ENCODE measurements at places on chromosomes 13 and 19.

DNA sequence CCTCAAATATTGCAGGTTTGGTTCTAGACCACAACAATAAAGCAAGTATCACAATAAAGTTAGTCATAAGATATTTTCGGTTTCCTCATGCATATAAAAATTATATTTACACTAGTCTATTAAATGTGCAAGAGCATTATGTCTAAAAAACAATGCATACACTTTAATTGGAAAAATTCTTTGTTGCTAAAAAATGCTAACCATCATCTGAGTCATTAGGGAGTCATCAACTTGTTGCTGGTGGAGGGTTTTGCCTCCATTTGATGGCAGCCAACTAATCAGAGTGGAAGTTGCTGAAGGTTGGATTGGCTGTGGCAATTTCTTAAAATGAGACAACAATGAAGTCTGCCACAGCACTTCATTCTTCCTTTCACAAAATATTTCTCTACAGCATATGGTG is 422.3 kb upstream of the GPC6 start:
- DNase-seq = no peak

DNA sequence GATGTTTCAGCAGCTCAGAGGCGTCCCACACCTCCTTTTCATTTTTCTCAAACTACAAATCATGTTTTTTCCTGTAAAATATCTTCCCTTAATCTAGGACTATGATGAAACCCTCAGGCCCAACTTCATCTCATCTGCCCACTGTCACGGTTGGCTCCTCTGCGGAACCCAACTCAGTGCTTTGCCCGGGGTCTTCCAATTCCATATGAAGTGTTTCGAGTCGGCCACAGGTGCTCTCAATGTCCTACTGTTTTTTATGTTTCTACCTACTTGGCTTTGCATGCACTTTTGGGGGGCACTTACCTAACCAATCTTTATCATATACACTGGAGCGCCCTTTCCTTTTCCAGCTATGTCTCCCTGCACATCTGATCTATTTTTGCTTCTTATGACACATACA is 28.1 kb downstream of the COL4A1 start:
- no peak for DNase-seq

DNA sequence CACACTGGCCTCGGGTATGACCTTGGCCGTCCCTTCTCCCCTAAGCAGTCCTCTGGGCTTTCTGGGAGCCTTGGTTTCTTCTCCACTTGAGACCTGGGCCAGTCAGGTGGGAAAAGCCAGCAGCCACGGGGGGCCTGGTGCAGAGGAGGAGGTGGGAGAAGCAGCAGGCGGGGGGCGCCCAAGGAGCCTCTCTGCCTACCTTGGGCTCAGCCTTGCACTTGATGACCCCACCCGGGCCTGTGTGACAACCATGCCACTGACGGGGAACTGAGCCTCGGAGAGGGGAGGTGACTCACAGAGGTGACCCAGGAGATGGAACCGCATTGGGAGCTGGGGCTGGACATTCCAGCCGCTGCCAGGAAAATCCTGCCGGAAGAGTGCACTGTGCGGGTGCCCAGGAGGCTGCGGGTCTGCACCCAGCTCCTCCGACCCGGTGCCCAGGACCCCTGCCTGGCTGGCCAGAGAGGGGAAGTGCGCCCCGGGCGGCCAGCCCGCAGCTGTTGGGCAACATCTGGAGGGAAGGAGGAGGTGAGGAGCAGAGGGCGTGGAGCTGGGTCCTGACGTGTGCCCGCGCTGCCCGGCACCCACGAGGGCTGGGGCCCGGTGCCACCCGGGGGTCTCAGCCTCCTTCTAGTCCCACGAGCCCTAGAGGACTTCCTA is 23.4 kb upstream of the SLC7A10 start:
- no peak for DNase-seq

GRCh38 chr19:570937-571565 is 1.3 kb upstream of the BSG start:
- no peak for DNase-seq

- DNase-seq = no peak
These were observed 21.4 kb downstream of the UHRF1 start for GRCh38 chr19:4930664-4931063.

DNA sequence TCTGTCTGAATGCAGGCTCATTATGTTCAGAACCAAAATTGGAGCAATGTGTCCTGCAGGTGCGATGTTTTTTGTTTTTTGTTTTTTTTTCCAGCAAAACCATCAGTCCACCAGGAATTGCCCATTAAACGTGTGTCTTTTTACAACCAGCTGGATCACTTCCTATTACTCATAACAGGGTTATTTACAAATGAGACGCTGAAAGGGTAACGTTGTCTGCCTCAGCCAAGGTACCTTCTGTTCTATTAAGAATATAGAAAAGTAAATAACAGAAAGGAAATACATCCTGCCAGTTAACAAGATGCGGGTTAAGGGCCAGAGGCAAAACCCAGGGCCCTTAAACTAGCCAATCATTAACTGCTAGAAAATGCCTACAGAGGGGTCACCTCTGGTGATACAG is 590.4 kb downstream of the TBC1D4 start:
- no peak for DNase-seq

DNA sequence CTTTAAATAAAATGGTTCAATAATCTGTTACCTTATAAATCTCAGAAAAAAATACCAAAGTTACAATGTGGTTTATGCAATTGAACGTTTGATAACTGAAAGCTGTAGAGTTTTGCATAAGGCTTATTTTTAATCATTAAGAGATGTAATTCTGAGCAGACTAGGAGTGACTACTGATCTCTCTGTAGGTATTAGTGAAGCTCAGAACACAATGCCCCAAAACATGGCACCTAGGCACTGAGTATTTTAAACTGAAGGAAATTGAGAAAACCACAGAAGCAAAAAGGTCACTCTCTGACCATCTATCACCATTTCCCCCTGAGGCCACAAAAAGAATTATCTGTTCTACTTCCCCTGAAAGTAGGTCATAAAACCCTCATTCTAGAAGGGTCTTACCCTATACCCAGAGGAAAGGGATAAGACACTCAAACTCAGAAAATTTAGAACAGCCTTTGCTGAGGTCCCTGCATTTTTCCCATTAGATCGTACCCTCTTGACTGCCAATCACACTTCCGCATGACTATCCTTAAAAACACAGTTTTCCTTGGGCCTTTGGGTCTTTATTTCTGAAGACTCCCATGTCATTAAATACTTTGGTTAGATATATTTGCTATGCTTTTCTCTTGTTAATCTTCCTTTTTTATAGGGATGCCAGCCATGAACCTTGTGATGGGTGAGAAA is 158.1 kb downstream of the PCDH9 start:
- DNase-seq = no peak

- no peak for DNase-seq
These were observed 69.7 kb upstream of the C13orf46 start for GRCh38 chr13:114043421-114044053.

DNA sequence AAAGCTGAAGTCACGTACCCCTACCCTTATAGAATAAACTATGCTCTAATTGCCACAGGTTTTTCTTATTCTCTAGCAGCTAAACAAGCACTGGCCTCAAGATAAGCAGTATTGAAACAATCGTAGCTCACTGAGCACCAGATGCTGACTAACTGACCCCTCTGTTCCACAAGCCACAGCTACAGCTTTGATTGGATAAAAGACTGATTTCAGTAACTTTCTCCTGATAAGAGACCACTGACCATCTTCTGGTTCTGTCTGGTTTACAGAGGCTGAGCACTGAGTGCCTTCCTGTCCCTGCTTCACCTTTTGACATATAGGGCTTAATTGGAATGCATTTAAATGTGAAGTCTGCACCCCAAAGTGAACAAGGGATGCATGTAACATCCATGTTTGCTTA is 8.4 kb upstream of the RAP2A start:
- no peak for DNase-seq

DNA sequence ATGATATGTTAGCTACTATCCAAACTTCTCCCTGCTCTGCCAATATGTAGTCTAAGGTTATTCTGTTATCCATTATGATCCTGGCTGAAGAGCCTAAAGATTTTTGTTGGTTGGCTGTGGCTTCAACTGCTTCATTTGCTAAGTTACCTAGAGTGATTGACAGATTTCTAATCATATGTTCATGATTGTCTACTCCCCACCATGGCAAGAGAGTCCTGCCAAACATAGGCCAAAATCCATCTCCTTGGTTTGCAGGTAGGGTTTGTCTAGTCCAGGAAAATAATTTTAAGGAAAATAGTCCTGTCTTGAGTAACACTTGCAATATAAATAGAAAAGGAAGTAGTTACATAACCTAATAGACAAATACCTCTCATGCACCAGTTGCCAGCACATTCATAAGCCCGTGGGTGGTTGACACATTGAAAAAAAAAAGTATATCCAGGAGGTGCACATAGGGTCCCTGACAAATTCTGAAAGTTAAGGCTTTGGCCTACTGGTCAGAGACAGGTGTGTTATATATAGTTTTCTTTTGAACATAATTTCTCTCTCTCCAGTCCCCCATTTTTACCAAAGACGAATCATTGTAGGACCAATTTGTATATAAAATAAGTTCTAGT is 5.4 kb upstream of the CBY2 start:
- DNase-seq = no peak

DNA sequence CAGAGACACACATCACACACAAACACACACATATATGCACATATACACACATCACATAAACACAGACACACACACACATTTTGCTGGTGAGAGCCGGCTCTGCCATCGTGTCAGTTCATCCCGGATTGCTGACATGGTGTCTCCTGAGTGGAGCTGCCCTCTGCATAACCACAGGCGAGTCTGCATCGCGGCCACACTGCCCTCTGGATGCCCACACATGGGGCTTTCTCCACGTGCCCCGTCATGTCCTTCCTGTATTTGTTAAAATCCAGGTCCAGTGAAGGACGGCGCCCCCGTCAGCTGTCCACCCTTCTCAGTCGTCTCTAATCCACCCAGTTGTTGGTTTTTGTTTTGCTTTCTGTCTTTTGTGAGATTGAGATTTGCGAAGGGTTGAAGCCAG is 52.6 kb upstream of the F7 start:
- no peak for DNase-seq

DNA sequence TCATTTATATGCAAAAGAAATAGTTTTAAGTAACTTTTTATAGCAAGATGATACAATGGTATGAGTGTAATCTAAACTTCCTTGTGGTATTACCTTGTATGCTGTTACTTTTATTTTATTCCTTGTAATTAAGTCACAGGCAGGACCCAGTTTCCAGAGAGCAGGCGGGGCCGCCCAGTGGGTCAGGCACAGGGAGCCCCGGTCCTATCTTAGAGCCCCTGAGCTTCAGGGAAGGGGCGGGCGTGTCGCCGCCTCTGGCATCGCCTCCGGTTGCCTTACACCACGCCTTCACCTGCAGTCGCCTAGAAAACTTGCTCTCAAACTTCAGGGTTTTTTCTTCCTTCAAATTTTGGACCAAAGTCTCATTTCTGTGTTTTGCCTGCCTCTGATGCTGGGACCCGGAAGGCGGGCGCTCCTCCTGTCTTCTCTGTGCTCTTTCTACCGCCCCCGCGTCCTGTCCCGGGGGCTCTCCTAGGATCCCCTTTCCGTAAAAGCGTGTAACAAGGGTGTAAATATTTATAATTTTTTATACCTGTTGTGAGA is 10.2 kb downstream of the PLPPR3 start:
- DNase-seq = no peak

- DNase-seq = no peak
These were observed 17.6 kb downstream of the GPR42 start for GRCh38 chr19:35388277-35389054.

DNA sequence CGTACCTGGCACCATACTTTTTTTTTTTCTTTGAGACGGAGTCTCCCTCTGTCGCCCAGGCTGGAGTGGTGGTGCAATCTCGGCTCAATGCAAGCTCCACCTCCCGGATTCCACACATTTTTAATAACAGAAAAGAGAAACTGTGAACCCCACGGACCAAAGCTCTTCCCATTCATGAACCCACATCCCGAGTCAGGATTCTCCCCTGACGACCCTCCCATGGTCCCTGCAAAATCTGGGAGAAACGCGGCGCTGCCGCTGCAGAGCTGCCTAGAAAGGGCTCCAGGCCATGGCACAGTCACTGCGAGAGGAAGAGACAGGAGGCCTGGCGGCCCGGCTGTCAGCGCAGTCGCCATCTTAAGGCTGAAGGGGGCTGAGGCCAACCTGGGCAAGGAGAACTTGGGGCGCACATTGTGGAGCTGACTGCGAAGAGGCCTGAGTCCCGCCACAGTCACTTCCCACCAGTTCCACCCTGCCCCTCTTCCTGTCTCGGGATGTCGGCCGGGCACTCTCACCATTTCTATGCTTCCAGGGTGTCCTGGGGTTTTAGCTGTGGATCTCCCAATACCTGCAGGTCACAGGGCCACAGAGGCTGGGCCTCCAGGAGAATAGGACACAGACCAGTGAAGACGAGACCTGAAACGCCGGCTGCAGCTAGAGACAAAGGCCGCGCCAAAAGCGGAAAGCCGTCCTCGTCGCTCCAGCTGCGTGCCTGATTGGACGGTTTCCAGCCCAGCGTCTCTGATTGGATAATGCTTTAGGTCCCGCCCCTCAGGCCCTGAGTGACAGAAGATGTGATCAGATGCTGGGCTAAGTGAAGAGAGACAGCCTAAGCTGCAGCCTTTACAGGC is 71.0 kb downstream of the ZNF486 start:
- DNase-seq = peak; percentile 76
